COR-L47 (cell line): ENCODE measurements at places on chromosomes 4 and X.
A peak's percentile ranks its signal among the peaks of the same experiment; 100 is the strongest.

DNA sequence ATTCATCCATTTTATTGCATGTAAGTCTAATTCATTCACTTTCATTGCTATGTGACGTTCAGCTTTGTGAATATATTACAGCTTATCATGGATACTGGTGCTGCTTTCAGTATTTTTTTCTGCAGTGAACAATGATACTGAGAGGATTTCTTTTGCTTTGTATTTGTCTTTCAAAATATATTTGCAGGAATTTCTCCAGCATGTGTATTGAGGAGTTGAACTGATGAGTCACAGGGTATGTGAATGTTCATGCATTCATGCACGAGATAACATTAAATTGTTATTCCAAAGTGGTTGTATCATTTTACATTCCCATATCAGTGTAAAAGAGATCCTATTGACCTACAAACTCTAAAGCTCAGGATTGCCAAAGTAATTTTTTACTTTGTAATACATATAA lies 283.8 kb upstream of the ARSJ start:
- no peak for DNase-seq

DNA sequence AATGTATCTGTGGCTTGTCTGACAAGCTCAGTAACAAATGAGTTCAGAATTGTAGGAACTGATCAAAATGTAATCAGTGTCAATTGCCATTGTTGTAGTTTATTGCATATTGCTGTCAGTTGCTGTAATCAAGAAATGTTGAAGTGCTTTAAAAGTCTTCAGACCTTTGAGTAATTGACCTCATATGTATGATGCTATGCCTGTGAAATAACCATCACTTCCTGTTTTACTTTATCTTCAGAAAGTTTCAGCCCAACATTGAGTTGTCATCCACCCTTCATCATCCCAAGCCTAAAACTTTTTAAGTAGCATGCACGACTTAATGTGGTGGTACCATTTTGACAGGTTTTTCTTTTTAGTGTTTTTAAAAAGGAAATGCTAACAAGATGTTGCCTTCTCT lies 212.4 kb downstream of the ARHGAP10 start:
- DNase-seq = no peak

- no peak for DNase-seq
Measured at GRCh38 chr4:110075083-110075738, 123.2 kb downstream of the ELOVL6 start.

DNA sequence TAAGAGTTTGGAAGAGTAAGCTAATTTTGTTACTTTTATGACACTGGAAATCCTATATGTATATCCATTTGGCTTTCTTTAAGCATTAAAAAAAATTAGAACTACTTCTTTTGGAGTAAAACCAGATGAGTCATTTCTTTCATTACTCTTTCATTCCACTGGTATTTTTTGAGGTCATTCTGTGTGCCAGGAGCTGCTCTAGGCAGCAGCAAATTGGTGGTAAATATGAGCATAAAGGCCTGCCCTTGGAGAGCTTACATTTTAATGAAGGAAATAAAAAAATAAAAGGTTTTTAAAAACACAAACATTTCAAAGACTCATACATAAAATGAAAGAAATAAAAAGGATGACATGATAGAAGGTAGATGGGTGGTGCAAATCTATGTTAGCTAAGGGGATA lies 37.4 kb downstream of the MID1 start:
- DNase-seq = no peak

DNA sequence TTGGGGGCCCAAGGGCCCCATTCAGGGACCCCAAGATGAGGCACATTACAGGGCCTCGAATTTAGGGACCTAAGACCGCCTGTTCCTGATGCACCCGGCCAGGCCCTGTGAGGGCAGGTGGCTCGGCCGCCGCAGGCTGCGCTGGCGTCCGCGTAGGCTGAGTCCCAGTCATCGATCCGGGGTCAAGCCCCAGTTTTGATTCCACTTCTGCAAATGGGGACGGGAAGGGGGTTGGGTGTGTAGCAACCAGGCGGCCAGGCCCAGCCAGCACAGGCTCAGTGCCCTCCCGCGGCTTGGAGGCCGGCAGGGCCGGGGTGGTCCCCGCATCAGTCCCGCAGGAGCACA lies 327 bp downstream of the PNPLA4 start:
- no peak for DNase-seq

GRCh38 chr4:4709736-4710135 lies 149.7 kb upstream of the MSX1 start:
- DNase-seq = no peak

DNA sequence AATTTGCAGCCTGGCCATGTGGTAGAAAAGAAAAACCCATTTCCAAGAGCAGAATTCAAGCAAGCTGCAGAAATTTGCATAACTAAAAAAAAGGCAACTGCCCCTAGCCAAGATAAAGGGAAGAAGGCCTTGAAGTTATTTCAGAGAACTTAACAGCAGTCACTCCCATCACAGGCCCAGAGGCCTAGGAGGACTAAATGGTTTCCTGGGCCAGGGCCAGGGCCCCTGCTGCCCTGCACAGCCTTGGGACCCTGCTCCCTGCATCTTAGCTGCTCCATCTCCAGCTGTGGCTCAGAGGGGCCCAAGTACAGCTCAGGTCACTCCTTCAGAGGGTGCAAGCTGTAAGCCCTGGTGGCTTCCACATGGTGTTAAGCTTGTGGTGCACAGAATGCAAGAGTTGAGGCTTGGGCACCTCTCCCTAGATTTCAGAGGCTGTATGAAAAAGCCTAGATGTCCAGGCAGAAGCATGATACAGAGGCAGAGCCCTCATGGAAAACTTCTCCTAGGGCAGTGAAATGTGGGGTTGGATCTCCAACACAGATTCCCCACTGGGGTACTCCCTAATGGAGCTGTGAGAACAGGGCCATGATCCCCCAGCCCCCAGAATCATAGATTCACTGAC lies 6.7 kb upstream of the MID2 start:
- DNase-seq = no peak

GRCh38 chr4:101500742-101501141 lies 153.4 kb upstream of the PPP3CA start:
- no peak for DNase-seq

DNA sequence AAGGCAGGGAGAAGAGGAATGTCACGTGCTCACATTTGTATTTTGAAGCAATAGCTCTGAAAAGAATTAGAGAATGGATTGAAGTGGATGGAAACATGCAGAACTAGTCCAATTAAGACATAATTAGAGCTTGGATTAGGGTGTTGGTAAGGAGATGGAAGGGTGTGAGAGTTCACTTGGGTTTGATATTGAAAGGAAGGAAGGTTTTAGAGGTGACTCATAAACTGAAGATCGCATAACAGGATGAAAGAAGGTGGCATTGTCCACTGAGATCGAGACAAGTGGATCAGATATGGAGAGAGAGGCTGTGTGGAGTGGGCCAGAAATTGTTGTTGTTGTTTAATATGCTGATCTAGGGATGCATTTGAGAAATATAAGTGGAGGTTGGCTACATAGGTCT lies 244.0 kb upstream of the SMIM31 start:
- DNase-seq = no peak

DNA sequence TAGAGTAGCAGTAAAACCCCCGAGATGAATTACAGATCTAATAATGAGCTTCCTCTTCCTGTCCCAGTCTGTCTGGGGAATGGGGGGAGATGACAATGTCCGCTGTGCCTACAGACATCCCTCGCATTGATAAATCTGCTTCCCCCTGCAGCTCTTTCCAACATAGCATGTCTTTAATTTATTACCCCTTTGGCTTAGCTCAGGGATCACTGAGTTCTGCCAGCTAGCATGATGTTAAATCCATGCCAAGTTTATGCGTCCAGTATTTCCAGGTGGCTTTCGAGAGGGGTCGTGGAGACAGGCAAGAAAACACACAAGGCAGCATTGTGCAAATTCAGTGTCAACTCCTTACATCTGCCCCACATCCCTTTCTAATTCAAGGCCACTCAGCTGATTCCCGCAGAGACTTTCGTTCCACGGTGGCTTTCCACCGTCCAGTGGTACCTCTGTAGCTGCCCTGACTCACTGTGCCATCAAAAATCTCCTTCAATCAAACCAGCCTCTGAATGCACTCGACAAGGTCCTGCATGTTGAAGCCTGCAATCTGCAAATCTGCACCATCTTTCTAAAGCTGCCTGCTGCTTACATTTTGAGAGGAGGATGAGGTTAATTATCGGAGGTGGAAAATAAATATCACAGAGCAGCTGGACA lies 75.1 kb downstream of the MXRA5 start:
- DNase-seq = no peak

DNA sequence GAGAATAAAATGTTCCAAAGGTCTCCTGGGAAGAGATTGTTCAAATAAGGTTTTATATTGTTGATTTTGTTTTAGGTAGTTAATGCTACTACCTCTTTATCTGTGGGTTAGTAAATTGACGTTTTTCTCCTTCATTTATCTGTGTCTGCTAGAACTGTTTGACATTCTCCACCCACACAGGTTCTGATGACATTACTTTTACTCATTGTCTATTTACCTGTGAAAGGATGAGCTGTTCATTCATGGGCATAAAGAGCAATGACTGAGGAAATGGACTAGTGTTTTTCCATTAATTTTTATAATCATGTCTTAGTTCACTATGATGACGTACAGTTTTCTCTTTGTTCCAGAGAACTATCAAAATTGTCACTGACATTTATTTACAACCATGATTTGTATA lies 75.6 kb downstream of the CPE start:
- no peak for DNase-seq

GRCh38 chr4:109183931-109184490 lies 118.4 kb downstream of the COL25A1 start:
- no peak for DNase-seq

DNA sequence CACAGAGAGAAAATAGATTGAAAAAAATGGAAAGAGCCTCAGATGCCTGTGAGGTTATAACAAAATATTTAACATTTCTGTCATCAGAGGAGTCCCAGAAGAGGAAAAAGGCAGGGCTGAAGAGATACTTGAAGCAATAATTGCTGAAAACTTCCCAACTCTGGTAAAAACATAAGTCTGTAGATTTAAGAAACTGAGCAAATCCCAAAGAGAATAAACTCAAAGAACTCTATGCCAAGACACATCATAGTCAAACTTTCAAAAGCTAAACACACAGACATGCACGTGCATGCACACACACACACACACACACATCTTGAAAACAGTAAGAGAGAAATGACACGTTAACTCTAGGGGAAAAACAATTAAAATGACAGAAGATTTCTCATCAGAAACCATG lies 94.1 kb downstream of the SLC16A2 start:
- DNase-seq = no peak

- DNase-seq = peak; percentile 91
Measured at GRCh38 chr4:8315435-8316250, 46.1 kb downstream of the HTRA3 start.
